ENCODE measurements at places on chromosomes 12 and 14. TPM values are rescaled to one million over a fixed set of nuclear protein-coding genes. Genes with fewer than 3 reads are reported as not detected.

- peak; percentile 51 for DNase-seq
These were observed 2.4 kb downstream of the ULK1 start for GRCh38 chr12:131896811-131897270.

- no peak for DNase-seq
These were observed 255.5 kb downstream of the RASSF9 start for GRCh38 chr12:85580562-85581168.

RNF212B gene
- not detected for total RNA-seq

GRCh38 chr14:38150075-38150474 is 57.6 kb upstream of the SSTR1 start:
- no peak for DNase-seq

GRCh38 chr14:101962503-101962874 is 1.9 kb upstream of the DYNC1H1 start:
- DNase-seq = peak; percentile 46

DNA sequence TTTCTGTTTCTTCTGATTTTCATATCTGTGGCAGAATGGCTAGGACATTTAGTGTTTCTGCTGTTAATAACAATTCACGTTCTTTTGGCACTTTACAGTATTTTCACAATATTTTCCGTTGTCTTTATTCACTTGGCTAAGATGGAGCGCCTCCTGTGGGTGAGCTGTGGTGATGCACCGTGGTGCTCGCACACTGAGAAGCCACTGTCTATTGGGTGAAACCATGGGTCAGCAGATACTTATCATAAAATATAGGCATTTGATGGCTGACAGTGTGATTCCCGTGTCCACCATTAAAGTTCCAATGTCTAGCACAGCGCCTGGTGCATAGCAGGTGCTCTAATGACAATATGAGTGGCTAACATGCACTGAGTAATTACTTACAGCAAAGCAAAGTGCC is 141.8 kb downstream of the VRK1 start:
- no peak for DNase-seq

DNA sequence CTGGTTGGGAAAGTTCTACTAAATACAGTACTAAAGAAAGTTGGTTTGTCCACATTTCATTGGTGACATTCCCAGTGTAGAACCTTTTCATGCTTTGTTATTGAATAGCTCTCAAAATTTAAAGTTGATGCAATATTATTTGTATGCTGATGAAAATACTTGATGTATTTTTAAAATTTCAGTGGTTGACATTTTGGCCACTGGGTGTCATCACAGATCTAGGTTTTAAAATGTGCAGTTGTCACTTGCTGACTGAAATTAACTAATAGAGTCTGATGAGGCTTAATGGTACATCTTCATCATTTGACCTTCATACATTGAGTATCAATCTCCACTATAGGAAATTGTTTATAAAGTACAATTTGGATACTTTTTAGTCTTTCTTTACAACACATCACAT is 37.1 kb downstream of the CMAS start:
- no peak for DNase-seq

- DNase-seq = no peak
These were observed 571.3 kb upstream of the TBX3 start for GRCh38 chr12:115255257-115255656.

GRCh38 chr14:103026988-103027387 is 30.4 kb downstream of the CDC42BPB start:
- no peak for DNase-seq

- DNase-seq = no peak
These were observed 116.8 kb downstream of the GLT1D1 start for GRCh38 chr12:128970110-128970509.

- DNase-seq = no peak
These were observed 17.0 kb downstream of the OR8S1 start for GRCh38 chr12:48542300-48542928.

PRKD1 gene
- total RNA-seq = 12.6 TPM

PTPRO gene
- total RNA-seq = 6.0 TPM

DACT1 gene
- 4.5 TPM for total RNA-seq

IL26 gene
- not detected for total RNA-seq

- DNase-seq = no peak
These were observed 12.9 kb downstream of the VPS37B start for GRCh38 chr12:122882908-122883558.

- DNase-seq = no peak
These were observed 555.1 kb downstream of the FOXG1 start for GRCh38 chr14:29321646-29322045.

GRCh38 chr12:61996717-61997116 is 263.5 kb upstream of the USP15 start:
- no peak for DNase-seq

GRCh38 chr14:68512088-68512487 is 280.8 kb downstream of the ZFP36L1 start:
- no peak for DNase-seq

DNA sequence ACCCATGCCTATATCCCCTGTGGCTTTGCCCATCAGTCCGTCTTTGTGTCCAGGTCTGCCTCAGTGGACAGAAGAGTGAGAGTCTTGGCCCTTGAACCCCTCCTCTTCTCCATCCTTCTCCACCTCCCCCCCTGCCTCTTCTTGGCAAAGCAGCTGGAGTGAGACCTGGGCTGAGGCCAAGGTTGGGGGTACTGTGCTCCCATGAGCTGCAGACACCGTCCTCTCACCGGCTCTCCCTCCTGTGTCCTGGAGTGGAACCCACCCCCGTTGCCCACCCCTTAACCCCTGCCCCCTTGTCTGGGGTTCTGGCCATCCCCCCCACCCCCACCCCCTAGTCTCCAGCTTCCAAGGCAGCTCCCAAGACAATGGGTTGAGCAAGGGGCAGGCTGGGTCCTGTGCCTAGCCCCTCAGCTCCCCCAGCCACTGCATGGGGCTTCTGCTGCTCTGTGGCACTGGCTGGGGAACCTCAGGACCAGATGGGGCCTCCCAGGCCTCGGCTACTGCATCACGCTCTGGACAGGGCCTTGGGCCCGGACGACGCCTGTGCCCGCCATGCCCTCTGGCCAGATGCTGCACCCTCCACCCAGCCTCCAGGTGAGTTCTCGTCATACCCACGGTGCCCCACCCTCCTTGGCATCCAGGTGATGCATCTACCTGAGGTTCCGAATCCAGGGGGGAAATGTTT is 35.7 kb downstream of the RTL1 start:
- DNase-seq = no peak

SRRM4 gene
- not detected for total RNA-seq

OR4E2 gene
- not detected for total RNA-seq

DNA sequence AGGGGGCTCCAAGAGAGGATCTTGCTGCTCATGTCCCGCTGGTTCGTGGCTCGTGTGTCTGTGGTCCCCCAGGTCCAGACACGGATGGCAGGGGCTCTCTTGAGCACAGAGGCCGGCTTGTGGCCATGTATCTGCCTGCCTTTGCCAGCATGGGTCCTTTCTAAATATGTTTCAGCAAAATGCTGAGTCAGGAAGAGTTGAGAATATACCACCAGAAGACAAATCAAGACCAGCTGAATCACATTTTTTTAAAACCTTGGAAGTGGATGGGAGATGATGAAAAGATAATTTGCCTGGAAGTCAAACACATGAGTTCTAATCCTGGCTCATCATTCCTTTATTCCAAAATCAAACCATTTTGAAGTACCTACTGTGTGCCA is 58.0 kb downstream of the NUAK1 start:
- no peak for DNase-seq

GRCh38 chr12:104521731-104522130 is 65.0 kb downstream of the CHST11 start:
- DNase-seq = no peak

CLEC7A gene
- total RNA-seq = 24.1 TPM

DNA sequence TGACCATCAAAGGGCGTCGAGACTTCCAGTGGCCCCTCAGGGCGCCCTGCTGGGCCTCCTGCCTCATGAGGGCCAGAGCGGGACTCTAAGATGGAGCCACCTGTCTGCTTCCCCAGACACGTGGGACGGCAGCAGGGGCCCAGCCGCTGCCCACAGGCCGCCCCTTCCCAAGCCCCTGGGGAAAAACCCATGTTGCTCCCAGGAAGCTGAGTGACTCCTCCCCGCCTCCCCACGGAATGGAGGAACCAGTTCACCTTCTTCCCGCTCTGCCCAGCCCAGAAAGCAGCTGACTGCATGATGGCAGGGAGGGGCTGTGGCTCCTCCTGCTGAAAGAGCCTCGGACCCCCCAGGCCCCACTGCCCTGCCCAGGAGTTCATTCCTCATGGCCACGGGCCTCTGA is 14.9 kb downstream of the RAB35 start:
- DNase-seq = no peak

- no peak for DNase-seq
These were observed 2.0 kb downstream of the ARL6IP4 start for GRCh38 chr12:122982477-122982815.

DNA sequence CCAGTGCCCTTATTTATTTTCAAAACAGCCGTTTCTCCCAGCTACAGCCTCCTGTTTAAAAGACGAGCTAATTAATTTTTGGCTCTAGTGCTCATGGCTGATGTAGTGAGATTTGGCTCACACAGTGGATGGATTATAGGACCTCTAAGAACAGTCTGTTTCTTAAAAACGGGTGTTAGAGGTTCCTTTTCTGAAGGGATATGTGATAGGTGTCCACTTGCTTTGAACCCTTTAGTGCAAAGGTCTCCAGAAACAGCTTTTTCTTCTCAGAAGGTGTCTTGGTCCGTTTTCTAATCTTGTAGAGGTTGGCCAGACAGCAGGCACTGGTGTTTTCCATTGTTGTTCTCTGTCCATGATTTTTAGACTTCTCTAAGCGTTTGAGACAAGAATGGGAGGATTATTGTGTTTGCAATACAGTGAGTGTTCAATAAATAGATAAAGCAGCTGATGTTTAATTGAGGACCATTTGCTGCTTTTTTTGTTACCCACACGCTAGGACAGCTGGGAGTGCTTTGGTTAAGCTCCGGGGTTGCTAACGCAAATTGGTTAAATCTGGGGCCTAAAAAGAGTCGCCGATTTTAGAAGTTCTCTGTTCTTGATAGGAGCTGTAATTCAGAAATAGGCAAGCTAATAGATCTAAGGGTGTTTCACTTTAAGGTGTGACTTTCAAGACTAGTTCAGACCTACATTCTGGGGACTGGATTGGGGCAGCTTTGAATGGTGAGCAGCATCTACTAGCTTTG is 1.0 kb downstream of the BORCS5 start:
- no peak for DNase-seq

- DNase-seq = no peak
These were observed 56.2 kb downstream of the LRFN5 start for GRCh38 chr14:41662780-41663472.

DNA sequence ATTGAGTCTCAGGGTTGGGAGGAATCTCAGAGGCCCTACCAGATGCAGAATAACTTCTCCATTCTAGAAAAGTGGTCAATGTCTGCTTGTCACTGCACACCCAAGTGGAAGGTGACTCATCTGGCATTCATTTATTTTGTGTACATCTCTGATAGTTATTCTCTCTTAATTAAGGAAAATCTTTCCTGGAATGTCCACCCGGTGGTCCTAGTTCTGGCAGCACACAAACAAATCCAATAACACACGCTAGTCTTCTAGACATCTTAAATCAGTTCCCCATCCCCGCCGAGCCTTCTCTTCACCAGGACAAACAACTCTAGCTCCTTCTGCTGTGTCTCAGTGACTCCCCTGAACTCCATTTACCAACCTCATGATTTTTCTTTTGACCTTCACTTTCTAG is 50.0 kb upstream of the SCN8A start:
- DNase-seq = no peak

GRCh38 chr14:68853749-68854148 is 60.9 kb upstream of the ZFP36L1 start:
- no peak for DNase-seq

DNA sequence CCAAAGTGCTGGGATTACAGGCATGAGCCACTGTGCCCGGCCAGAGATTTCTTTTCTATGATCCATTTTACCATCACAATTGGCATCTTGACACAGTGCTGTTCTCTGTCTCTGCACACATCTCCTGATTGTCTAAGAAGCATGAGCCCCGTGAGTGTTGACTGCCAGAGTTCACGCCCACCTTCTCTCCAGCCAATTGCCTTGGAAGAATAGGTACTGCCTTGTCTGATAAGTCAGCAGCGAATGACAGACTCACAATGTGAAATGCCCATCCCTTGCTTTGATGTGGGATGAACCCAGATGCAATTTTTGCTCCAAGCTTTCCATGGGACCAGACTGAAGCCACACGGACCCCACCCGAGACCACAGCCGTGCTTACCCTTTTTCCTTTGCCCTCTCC is 19.3 kb downstream of the EIF5 start:
- no peak for DNase-seq

DNA sequence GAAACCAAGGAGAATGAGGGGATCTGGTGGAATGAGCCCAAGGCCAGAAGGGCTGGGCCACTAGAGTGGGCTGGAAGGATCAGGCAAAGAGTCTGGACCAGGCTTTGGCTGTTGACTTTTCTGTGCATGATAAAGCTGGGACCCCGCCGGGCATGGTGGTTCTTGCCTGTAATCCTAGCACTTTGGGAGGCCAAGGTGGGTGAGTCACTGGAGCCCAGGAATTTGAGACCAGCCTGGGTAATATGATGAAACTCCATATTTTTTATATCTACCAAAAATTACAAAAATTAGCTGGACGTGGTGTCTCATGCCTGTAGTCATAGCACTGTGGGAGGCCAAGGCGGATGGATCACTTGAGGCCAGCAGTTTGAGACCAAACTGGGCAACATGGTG is 393 bp upstream of the KLHL33 start:
- no peak for DNase-seq

DNA sequence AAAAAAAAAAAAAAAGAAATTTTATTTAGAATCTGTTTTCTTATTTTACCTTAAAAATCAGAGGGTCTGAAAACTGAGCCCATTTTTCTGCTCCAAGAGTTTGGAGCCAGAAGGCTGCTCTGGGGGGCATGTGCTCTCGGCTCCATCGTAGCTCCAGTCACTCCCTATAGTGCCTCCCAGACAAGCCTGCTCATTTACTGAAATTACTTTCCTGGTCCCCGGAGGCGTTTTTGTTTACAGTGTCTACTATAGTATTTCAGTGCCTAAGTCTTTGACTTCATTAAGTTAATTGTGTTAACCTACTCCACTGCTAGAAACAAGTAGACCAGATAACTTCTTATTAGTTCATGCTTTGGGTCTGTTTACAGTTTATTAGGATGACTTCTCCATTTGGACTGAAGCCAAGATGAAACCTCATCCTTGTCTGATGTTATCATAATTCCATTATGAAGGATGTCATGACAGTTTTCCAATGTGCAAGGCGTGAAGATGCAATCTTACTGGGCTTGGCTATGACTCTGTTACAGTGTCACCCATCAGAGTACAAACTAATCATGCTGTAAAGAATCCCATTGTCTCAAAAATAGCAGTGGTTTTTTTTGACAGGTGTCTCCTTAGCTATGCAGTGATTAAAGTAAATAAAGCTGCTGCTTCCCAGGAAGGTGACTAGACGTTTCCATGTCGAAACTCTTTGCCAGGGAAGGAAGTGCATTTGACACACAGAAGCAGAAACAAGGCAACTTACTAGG is 182.3 kb downstream of the TMEM132C start:
- no peak for DNase-seq

GRCh38 chr12:24133384-24133783 is 183.9 kb upstream of the SOX5 start:
- no peak for DNase-seq

- DNase-seq = no peak
These were observed 38.0 kb downstream of the CHST11 start for GRCh38 chr12:104494793-104495158.

GRCh38 chr12:54140588-54141388 is 48.0 kb downstream of the SMUG1 start:
- DNase-seq = no peak
